ENCODE measurements at places on chromosomes 1 and 21.

DNA sequence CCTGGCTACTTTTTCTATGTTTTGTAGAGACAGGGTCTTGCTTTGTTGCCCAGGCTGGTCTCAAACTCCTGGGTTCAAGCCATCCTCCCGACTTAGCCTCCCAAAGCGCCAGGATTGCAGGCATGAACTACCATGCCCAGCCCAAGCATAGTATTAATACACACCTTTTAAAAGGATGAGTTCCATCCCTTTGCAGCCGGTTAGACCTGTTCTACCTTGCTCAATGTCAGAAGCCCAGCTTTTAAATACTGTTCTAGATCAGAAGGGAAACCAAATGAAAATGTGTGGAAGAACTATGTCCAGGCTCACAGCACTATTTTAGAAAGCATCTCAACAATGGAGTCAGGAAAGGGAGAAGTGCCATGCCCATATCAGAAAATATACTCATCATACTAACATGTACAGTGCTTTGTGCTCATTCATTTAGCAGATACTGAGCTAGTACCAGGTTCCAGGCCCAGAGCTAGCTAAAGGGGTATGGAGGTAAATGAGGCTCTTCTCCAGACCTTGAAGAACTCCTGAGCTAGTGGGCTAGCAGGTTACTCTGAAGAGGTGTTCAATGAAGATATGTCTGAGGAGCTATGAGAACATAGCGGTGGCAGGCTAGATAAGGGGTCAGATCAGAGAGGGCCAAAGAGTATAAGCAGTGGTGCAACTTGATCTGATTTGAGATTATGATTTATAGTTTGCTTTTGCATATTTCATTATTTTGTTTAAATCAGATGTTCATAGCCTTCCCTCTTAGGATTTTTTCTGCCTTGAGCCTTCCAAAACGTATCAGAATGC, 78.2 kb downstream of the RNF220 start:
- peak; percentile 72 for DNase-seq

- DNase-seq, result peak; percentile 10
Observed at GRCh38 chr1:217393896-217394295, 237.0 kb downstream of the GPATCH2 start.

GRCh38 chr1:111174070-111174469, 26.4 kb downstream of the DENND2D start:
- no peak for DNase-seq

- peak; percentile 92 for DNase-seq
Observed at GRCh38 chr1:152745289-152745704, 12.5 kb upstream of the KPRP start.

GRCh38 chr21:45135122-45135521, 60.7 kb downstream of the ADARB1 start:
- DNase-seq, result no peak

DNA sequence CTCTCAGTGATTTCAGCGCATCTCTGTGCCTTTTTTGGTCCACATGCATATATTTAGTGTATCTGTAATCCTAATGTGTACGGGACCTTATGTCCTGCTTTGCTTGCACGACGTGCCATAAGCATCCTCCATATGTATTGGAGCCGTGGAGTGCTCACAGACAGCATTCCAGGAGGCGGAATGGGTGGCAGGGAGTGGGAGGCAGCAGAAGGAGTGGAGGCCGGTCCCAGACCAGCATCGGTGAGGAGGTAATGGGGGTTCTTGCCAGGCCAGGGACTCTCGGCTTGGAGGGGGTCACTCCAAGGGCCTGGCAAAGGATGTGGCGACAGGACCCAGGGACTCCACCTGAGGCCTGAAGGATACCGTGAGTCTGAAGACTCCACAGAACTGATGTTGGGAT, 185.0 kb downstream of the CAMTA1 start:
- DNase-seq, result no peak

DNA sequence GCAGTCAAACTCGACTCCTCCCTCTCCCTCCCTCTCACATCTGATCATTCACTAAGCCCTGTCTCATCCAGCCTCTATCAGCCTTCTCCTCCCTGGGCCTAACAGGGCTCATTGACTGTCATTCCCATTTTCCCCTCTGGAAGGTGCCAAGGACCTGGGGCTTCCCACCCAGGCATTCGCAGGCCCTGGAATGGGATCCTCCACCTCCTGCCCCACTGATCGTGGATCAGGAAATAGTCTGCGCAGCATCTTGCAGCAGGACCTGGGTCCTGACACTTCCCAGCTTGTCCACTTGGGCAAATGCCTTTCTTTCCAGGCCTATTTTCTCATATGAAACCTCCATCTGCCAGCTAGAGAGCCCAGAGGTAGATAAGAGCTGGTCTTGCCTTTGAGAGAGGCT, 71.2 kb upstream of the ZC3H12A start:
- no peak for DNase-seq

DNA sequence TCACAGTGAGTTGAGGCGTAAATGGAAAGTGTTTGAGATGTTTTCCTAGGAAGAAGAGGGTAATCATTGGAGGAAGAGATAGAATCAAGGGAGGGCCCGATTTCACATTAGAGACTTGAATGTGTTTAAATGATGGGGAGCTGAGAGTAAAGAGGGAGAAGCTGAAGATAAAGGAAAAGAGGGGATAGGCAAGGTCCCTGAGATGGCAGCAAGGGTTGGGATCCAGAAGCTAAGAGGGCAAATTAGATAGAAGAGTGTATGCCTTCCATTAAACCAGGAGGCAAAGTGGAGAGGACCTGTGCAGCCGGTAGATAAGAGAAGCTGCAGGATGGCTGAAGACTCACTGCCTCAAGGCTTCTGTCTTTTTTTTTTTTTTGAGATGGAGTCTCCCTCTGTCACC, 21.6 kb upstream of the CSF1 start:
- no peak for DNase-seq

All from epithelial cell of esophagus (primary cell).